ACHN (cell line): ENCODE measurements at places on chromosomes 1 and 21.

- no peak for DNase-seq
Observed at GRCh38 chr21:45131537-45131999, 57.2 kb downstream of the ADARB1 start.

DNA sequence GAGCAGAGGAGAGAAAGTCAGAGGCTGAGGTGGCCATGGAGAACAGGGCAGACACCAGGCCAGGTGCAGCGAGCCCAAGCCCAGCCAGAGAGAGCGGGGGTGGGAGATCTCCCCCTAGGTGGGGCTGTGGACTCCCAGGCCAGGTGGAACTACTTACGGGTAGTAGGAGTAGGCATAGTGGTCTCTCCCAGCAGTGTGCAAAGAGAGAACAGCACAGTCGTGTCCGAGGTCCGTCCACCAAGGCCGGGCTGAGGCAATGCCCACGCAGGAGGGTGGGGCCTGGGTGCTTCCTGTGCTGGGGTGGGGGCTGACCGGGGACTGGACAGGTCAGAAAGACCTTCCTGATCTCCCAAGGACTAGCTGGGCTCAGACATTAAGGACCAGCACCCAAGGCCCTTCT is 263.7 kb downstream of the PTPRU start:
- no peak for DNase-seq

GRCh38 chr1:53577761-53578100 is 118.5 kb downstream of the DMRTB1 start:
- DNase-seq, result no peak

GRCh38 chr1:109396871-109397580 is 692 bp downstream of the SORT1 start:
- peak; percentile 5 for DNase-seq

- DNase-seq, result no peak
Observed at GRCh38 chr1:14954210-14954609, 199.3 kb upstream of the TMEM51 start.

DNA sequence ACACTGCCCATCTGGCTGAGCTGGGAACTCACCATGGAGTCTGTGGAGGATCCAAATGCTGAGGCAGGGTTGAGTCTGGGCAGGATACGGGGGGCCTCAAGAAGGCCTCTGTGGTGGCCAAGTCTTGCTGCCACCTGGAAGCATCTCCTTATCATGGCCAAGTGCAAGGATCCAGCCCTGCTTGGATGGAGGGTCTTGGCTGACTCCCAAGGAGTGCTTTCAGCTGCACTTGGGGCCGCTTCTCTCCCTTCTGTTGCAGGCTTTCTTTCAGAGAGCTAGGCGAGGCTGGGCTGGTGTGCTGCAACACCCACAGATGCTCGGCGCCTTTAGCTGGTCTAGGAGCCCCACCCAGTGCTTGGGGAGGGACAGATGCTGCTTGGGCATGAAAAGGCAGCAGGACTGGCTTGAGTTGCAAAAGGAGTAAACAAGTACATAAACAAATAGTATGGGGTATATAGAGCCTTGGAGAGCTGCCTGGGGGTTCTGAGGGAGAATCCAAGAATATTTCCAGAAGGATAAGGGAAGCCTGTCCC is at the start of gene THEM5:
Gene THEM5 (minus strand): TSS at position 302 of the 533 bp plus-strand sequence. CDS start 147 bp downstream, at position 155.
- DNase-seq, result no peak

- peak; percentile 39 for DNase-seq
Observed at GRCh38 chr21:46667741-46668380, 32.4 kb downstream of the PRMT2 start.

- DNase-seq, result peak; percentile 37
Observed at GRCh38 chr1:48236716-48237470, 14.4 kb downstream of the SLC5A9 start.

GRCh38 chr21:15671188-15671587 is 58.6 kb upstream of the USP25 start:
- DNase-seq, result no peak

DNA sequence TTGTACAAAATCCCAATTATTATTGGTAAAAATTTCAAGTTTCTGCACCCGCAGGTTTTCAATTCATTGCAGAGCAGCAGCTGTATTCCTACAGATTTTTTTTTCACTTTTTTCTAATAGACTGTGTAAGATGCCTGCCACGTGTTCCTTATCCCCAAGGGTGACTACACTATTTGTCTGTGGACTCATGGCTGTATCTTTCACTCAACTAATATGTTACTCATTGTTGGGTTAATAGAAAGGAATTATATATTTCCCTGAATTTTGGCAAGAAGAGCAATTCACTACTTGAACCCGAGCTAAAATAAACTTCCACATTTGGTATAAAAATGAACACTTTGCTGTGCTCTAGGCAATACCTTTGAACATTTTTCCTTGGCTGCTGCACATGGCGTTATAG is 158.7 kb downstream of the NCAM2 start:
- DNase-seq, result no peak

GRCh38 chr1:78223417-78224215 is 177.8 kb downstream of the GIPC2 start:
- no peak for DNase-seq

- DNase-seq, result no peak
Observed at GRCh38 chr1:168960595-168960994, 145.9 kb upstream of the ATP1B1 start.

DNA sequence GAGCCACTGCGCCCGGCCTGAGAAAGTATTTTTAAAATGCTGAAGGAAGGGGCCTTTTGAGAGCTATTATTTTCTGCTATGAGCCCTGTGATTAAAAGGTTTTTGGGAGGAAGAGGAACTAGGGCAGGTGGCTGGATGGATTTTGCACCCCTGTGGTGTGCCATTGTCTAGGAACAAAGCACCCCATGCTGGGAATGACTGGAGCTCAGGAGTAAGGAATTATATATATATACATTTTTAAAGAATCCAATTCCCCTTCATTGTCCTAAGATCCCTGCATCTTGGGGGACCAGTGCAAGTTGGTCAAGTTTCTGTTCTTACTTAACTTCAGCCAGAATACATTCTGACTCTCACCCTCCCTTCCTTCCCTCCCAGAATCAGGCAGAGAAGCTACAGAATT is 91.6 kb downstream of the ZNF648 start:
- DNase-seq, result no peak

DNA sequence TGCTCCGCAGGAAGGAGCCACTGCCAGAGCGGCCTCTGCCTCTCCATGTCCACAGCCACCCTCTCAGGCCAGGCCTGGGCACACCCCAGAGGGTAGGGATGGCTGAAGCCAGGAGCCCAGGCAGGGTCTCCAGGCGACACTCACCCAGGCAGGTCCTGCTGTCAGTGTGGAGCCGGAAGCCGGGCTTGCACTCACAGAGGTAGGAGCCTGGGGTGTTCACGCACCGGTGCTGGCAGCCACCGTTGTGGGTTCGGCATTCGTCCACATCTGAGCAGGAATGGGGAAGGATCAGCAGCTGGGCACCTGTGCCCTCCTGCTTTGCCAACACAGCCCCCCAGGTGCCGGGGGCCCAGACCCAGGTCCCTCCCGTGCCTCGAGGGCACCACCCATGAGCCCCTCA is 69.5 kb downstream of the ARHGEF16 start:
- no peak for DNase-seq

DNA sequence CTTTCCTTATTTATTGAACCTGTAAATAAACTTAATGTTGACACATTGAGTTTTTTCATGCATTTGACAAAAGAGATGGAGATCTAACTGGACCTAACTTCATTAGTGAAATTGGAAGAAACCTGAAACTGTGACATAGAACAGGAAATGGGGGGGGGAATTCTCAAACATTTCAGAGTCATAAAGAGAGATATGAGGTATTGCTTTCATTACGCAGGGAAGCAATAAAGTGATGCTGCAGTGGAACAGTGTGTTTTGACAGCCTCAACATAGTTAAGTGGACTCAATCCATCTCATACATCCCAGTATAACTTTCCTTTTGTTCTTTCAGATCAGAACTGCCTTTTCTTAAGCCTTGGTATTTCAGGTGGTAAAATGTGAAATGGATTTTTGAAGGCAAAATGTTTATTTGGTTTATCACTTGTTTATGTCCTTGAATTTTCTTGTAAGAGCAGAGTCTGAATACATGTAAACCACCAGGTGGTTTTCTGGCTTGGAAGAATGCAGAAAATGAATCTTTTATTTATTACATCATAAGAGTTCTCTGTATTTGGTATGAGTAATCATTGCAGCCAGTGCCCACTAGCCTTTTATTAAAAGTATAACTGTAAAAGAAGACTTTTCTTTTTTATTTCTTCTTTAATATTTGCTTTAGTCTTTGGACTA is 132.5 kb downstream of the ZNF326 start:
- no peak for DNase-seq

DNA sequence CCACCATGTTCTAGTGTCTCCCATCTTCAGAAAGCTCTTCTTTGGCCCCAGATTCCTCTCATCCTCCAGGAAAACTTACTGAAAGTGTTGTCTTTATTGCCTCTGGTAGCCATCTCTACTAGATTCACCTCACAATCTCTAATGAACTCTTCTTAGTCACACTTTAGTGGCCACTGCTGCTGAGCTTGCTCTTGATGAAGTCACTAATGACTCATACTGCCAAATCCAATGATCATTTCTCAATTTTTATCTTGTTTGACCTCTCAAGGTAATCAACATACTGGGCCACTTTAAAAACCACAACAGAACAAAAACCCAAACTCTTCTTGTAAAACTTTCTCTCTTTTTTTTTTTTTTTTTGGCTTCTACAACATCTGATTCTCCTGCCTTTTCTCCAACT is 196.4 kb downstream of the LHX8 start:
- no peak for DNase-seq

DNA sequence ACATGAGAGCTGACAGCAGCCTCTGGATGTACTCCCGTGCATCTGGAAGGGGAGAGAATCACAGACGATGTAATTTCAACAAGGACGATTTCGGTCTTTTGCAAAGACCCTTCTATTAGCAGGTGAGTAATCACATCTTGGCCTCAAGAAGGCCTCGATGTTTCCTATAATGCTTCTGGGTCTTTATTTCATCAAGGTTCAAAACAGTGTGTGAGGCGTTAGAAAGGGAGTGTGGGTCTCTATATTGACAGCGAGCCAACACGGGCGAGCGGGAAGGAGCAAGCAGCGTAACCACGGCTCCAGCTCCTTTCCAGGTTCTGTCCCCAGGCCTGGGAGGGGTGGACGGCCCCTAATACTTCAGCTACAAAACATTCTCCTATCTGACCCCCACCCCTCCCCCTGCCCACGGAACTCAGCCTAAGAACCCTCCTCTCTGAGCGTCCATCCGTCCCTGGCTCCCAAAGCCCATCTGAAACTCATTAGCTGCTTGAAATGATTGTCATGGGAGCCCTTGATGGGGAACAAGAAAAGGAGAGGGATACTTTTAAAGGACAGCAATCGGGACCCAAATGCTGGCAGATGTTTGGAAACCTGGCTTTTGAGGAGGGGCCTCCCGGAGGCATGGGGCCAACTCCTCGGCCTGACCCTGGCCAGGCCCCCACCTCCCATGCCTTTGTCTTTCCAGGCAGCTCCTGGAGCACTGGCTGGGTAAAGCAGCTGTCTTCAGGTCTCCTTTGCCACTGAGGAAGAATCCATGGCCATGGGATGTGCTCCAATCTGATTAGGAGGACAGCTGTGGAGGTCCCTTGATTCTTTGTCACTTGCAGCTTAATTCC is 250.8 kb downstream of the FOXD2 start:
- no peak for DNase-seq

GRCh38 chr1:25019337-25020172 is 89.5 kb upstream of the RUNX3 start:
- DNase-seq, result no peak

DNA sequence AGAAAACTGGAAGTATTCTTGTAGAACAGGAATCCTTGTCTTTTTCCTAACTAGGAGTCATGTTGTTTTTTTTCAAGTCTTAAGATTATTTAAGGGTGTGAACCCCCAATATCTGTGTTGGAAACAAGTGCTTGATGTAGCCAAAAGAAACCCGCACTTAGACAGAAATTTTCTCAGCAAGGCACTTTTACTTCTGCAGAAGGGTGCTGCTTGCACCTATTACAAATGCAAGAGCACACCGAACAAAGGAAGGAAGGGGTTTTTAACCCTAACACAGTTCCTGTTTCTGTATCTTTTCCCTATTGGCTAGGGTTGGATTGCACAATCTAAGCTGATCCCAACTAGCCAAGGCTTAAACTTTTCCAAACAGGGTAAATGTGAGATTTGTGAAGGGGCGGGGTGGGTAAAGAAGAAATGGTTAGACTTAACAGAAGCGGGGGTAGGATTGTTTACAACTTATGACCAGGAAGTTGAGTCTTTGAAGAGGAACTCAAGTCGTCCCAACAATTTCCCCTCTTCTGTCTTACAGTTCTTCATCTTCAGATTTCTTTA is 75.1 kb downstream of the ZFYVE9 start:
- no peak for DNase-seq

DNA sequence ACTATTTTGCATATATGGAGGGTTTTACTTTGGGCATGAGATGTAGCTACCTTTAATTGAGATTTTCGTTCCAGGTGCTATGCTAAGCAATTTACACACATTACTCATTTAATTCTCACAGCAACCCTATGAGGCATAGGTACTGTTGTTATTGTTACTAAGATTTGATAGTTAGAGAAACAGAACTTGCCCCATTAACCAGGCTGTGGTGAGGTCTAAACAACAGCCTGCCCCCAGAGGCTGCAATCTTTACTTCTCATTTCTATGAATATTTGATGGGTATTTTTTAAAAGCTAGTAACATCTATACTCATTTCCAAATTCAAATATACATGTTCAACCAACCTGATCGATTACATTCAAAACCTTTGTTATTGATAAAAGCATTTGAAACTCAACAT is 155.6 kb downstream of the GALNT2 start:
- DNase-seq, result no peak

DNA sequence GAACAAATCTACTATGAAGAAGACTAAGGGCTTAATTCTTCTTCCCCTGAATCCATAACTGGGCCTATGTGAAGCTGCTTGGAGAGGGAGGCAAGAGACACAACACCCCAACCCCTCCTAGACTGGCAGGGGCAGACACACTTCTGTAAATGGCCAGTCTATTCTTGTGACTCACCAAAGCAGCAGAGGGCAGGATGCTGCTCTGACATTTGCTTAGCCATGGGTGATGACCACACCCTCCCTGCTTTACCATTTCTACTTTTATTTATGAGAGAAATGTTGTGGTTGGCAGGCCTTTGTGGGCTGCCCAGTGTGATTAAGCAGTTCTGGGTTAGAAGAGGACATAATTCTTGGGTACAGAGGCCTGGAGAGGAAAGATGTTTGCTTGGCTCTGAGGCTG is 189.8 kb upstream of the DPYD start:
- no peak for DNase-seq

DNA sequence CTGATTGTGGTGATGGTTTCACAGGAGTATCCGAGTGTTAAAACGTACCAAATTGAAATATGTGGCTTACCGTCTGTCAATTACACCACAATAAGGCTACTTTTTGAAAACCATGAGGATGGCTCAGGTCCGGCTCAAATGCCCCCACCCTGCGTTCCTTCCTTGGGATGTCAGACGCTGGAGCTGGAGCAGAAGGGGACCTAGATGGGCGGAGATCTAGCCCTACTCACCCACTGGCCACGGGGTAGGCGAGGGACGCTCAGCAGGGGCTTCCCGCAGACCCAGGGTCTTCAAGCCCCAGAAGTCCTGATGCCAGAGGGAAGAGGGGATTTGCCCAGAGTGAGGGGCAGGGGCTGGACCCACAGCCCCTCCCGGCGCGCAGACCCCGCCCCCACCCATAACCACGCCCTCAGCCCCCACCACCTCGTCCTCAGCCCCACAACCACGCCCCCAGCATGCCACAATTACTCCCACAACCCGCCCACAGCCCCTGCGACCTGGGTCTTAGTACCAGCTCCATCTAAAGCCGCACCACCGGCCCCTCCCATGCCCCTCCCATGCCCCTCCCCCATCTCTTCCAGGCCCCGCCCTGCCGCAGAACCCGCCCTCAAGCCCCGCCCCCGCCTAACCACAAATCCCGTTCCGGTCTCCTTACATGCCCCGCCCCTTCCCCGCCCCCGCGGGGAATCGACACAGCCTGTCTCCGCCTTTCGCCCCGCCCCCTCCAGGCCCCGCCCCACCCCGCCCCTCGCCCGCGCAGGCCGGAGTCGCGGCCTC is at the start of gene LRRC3:
Gene LRRC3 (plus strand): TSS at position 764 of the 777 bp plus-strand sequence. CDS start 1,135 bp downstream, outside the sequence.
- peak; percentile 69 for DNase-seq
